ENCODE measurements at places on chromosomes 7 and 10.

DNA sequence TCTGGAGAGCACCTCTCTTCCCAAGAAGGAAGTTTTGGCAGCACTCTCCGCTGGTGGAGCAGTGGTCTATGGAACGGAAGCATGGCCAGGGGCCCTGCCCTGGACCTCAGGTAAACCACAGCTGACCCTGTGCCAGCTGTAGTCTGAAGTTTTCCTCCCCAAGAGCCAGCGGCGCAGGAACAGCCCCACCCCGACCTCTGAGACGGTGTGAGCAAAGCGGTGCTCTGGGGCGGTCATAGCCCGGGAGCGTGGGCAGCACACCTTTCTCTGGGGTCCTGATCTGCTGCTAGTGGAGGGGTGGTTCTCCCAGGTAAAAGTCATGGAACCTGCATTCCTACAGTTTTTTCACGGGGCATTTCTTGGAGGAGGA, 52.6 kb downstream of the TSPAN15 start:
- no peak for DNase-seq

GRCh38 chr10:126369125-126369710, 19.1 kb downstream of the ADAM12 start:
- DNase-seq, result no peak

- no peak for DNase-seq
These were observed 19.1 kb downstream of the PI4K2A start for GRCh38 chr10:97659589-97659988.

DNA sequence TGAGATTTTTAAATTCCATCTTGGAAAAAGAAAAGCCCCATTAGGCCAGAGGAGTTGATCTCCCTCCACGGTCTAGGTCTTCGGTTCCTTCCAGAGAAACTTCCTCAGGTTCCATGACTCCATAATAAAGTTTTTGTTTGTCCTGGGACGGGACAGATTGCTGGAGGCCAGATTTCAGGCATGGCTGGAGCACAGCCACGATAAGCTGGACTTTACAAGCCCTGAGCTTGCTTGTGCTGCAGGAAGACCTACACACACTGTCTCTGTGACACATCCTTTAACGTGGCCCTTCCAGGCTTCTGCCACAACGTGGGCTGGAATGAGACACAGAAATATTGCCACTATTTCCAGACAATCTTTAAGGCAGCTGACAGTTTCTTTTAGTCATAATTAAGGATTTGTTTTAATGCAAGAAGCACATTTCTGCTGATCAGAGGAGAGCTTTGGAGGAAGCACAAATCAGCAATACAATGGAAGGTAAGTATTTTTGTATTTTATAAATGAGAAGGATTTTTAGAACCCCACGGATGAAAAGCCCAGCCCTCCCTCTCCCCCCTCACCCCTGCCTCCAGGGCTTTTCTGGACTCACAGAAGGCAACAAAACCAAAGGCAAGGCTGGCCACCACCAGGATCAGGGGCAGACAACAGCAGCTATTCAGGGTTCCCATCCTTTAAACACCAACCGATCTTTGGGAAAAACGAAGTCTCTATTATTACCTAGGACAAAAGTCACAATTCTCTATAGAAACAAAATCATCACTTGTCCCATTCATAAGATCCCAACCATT, 6.5 kb downstream of the CTBP2 start:
- DNase-seq, result peak; percentile 15

GRCh38 chr7:92973293-92973731, 136.9 kb upstream of the CDK6 start:
- no peak for DNase-seq

Data from inflammatory macrophage (primary cell).